ENCODE measurements at places on chromosomes 13 and 19.

DNA sequence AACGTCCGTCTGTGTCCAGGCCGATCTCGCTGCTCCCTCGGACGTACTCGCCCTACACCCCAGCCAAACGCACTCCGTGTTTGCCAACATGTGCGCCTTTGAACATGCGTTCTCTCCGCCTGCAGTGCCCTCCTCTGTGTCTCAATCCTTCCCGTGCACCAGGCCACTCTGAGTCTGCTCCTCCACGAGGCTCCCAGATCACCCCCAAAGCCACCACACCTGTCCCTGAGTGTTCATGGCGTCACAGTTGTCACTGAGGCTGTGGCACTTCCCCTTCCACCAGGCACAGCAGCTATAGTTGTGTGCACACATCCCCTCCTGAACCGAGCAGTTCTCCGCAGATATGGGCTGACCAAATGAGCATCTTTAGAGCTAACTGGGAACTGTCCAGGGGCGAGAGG is 35.6 kb downstream of the RASA3 start:
- DNase-seq: no peak

DNA sequence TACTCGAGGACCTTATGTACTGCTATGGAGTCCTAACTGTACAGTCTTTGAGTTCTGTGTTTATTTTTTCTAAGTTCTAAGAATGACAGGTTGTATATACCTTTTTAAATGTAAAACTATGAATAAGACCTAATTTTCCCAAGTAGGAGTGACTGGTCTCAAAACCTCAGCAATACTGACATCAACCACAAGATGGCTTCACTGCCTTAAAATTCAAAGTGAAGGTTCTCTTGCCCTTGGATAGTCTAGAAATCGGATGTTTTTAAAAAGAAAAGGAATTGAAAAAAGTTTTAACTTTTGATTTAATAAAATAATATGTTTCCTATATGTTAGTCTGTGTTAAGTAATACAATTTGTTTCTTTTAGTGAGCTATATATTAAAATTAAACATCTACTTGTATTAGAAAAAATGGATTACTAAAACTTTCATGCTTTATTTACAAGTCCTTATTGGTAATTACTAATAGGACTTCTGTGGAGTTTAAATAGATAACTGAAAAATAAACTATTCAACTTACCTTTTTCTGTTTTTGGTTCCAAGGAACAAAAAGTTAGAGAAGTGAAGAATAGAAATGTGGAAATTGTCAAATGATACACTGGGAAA is 52.0 kb downstream of the TDRD3 start:
- no peak for DNase-seq

- DNase-seq: no peak
These were observed 1074.3 kb upstream of the SLC10A2 start for GRCh38 chr13:104140552-104140951.

DNA sequence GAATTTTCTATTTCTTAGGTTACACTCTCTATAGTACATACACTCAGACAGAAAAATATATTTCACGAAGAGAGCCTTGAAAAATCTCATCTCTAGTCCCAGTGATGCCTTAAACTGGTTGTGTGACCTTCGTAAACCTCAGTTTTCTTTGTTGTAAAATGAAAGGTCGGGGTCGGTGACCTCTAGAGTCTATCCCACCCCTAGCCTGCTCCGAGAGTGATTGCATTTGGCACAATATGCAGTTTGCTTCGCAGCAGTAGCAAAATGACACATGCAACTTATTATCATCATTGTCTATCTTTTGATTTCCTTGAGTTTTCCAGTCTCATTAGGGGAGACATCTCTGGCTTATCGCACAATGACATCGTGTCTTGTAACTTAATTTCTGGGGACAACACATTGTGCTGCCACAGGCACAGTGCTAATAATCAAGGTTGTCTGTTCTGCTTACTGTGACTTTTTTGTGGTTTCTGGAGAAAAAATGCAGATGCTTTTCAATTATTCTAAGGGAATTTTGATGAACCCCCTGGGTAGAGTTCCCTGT is 115.0 kb downstream of the GGACT start:
- no peak for DNase-seq

Data from stimulated activated CD4-positive, alpha-beta T cell treated with anti-CD3 and anti-CD28 coated beads, Interleukin-15, amount 100 ng/mL, for 1 hour (primary cell).